Left lung (tissue), 14 donors: ENCODE measurements at places on chromosomes 4 and X.

- DNase-seq = no peak
Observed at GRCh38 chrX:131735127-131735526, 191.3 kb downstream of the OR13H1 start.

DNA sequence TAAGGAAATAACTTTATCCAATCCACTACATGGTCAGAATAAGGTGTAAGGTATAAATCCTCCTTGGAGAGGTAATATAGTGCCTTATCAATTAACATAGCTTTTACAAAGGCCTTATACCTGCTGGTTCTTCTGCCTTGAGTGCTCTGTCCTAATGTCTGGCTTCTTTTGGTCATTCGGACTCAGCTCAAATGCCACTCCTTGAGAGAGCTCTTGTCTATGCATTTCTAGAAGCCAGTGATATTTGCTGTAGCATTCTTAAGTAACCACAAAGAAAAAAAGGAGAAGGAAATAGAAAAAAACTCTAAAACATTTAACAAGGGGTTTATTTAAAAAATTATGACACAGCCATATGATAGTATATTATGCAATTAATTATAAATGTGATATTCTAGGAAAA, 444.8 kb upstream of the SLIT2 start:
- DNase-seq = no peak

DNA sequence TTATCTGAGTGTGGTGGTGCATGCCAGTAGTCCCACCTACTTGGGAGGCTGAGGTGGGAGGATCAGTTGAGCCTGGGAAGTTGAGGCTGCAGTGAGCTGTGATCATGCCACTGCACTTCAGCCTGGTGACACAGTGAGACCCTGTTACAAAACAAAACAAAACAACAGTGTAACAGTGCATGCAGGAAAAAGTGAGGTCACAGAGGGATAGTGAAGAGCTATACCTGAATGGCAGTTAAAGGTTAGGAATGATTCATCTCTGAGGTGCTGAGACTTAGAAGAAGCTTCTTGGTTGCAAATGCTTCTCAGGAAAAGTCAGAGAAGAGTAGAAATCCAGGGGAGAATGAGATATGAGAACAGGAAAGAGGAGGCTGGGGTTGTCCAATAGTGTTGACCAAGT, 178.7 kb downstream of the FRAS1 start:
- DNase-seq = no peak

DNA sequence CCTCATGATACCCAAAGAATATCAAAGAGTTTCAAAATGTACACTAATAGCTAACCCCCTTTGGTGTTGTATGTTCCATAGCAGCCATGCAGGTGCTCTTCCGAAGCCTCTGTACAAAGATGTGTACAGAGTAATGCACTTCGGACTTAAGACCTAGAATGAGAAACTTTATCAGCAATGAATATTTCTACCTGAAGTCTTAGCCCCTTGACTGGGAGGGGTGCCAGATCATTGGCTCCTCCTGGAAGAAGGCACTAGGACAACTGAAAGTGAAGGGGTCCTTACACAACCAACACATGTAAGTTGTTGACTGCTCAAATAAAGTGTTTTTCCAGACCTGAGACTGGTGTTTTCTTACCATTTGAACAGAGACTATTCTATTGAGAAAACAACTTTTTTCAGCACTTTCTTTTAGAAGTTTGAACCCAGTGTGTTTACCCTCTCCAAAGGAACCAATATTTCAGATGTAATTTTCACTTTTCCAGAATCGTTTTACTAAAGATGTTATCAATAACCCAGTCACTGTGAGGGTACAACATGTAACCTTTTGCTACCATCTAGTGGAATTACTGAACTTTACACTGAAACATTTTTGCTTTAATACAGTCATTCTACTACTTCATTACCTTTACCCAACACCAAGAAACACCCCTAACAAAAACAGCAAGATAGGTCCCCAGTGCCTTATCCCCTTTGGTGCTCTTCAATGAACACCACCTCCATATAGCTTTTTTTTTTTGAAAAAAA, 33.3 kb upstream of the PRDX4 start:
- DNase-seq = no peak

DNA sequence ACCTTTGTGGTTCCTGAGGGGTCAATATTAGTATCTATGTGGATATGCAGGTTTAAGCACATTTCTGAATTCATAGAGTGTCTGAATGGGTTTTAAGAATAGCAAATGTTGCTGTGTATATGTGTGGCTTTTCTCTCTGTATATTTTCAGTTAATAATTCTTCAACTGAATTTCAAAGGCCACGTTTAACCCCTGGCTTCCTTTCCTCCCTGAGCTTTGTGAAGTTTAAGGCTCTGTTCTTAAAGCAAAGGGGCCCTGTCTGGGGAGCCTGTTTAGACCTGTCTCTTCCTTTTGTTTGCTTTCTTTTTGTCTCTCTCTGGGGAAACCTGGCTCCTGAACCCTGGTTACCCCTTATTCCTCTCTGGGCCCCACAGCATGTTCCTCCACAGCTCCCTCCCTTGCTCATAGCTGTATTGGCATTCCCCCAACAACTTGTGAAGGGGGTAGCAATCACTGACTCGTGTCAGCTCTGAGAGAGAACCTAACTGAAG, 139.1 kb downstream of the COL4A6 start:
- no peak for DNase-seq

DNA sequence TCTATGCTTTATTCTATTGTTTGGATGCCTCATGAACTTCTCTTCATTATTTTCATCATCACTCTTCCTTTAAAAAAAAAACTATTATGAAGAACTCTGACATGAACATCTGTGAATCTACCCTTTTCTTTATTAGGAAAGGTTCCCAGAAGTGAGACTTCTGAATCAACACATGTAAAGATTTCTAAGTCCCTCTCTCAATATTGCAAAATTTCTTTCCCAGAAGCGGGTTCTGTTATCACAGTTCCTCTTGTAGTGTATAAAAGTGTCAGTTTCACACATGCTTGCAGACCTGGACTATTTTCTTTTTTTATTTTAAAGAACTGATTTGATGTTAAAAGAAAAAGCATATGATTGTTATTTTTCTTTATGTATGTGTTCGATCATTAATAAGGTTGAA, 330.8 kb upstream of the KLF3 start:
- DNase-seq = no peak

DNA sequence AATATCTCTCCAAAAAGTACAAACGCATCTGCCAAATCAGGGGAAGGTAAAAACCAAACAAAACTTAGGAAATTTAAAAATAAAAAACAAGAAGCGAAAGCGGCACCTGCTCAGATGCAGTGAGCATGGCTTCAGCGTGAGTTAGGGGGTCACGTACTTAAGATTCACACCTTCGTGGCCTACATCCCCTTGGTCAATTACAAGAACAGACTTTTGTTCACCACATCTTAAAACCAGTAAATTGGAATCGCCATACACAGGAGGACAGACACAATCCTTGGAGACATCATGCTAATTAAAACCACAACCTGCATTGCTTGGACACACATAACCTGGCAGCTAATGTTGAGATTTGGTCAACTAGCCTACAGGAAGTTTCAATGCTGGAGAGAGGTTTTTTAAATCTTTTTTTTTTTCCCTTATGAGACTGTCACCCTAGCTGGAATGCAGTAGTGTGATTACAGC, 12.5 kb upstream of the SEL1L3 start:
- DNase-seq = no peak

GRCh38 chr4:130563889-130564418, 1468.0 kb downstream of the C4orf33 start:
- no peak for DNase-seq

- no peak for DNase-seq
Observed at GRCh38 chrX:24410514-24411189, 50.2 kb downstream of the SUPT20HL1 start.

GRCh38 chrX:49064735-49065134, 5.9 kb downstream of the CCDC120 start:
- DNase-seq = no peak

DNA sequence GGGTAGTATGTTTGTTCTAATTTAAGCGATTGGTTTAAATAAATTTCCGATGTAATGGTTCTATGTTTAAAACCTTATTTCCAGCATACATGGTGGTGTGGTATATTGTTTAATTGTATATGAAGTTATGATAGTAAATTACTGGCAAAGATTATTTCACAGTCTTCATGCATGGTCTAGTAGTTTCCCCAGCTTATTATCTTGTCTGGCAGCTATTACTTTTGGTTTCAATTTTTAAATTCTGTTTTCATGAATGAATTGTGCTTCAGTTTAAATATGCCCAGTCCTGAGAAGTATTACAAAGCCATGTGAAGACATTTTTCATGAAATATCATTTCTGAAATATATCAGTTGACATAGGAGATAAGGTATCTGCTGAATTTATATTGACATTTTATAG, 6.3 kb downstream of the ALG13 start:
- DNase-seq = no peak

DNA sequence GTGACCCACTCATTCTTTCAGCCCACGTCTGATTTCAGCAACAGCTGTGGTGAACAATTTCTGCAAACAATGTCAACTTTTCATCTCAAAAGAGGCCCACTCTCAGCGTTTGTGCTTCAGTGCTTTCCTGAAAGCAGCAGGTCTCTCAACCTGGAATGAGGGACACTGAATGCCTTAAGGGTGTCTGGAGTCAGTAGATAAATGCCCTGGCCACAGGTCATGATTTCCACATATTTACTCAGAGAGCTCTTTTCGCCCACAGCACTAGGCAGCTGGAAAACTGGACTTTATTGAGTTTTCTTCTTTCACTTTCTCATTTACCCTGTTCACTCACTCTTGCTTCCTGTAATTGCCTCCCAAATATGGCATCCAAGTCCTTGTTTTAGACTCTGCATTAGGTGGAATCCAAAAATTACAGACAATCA, 52.8 kb downstream of the NPFFR2 start:
- DNase-seq = no peak

GRCh38 chrX:49037883-49038475, 5.2 kb downstream of the TFE3 start:
- no peak for DNase-seq

- no peak for DNase-seq
Observed at GRCh38 chrX:120726294-120726693, 96.4 kb upstream of the C1GALT1C1 start.

DNA sequence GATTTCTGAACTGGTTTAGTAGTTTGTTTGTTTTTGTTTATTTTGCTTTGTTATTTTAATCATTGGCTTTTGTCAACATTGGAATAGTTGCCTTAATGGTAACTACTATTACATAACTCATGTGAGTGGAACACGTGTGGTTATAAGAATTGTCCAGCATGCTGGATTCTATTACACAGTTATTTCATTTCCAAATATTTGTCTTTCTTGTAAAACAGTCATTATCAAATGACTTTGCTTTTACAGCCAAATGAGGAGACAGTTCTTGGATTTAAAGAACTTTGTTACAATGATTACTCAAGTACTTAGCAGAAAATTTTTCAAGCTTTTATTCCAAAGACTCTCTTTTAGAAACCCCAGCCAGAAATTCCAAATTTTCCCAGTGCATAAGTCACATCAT, 516.1 kb upstream of the MAGEB2 start:
- peak; percentile 18 for DNase-seq

- DNase-seq = no peak
Observed at GRCh38 chrX:65702956-65703355, 35.5 kb downstream of the MSN start.

- DNase-seq = no peak
Observed at GRCh38 chr4:88646528-88647280, 50.9 kb downstream of the NAP1L5 start.

DNA sequence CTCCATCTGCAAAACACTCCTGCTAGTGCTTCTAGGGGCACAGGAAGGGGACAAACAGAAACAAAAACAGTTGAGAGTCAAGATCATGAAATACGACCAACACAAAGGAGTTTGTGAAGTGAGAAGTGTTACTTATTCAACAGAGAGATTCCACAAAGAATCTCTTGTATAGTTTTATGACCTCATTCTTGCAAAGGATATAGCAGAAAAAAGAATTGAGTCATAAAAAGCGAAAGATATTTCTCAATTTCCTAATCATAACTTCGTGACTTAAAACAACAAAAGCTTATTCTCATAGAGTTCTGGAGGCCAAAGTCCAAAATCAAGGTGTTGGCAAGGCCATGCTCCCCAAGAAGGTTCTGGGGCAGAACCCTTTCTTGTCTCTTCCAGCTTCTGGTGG, 40.7 kb downstream of the TIGD4 start:
- DNase-seq = no peak

GRCh38 chr4:12138488-12138887, 709.8 kb upstream of the HS3ST1 start:
- no peak for DNase-seq

DNA sequence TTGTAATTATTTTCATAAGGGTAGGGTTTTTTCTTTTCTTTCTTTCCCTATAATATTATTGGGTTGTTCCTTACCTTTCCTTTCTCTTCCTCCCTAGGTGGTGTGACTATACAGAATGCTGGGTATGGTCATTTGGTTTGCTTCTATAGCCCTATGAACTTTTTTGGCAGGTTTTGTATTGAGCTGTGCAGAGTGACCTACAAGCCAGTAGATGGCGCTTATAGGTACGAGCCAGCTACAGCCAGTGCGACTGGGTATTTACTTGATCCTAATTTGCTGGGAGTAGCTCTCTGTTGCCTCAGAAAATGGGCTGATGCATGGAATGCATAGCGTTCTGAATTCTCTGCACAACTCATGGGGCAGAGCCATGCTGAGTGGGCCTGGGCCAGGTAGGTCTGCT, 423.3 kb downstream of the MAGEE1 start:
- no peak for DNase-seq

DNA sequence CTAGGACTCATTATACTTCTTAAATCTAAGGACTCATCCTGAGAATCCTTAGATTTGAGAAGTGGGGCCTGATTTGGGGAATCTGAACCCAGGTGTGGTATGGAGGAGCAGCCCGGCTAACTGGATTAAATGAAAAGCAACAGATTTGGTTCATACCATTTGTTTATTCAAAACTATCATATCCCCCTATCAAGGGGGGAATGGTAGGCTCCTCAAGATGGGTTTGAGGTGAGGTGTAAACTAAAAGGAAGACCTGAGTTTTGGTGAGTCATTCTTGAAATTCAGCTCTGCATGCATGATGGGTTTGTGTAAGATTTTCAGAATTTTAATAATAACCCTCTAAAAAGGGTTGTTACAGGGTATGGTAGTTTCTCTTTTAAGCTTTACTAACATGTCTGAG, 53.4 kb downstream of the CASP6 start:
- DNase-seq = no peak

GRCh38 chrX:123184866-123185276, 793 bp downstream of the GRIA3 start:
- no peak for DNase-seq

DNA sequence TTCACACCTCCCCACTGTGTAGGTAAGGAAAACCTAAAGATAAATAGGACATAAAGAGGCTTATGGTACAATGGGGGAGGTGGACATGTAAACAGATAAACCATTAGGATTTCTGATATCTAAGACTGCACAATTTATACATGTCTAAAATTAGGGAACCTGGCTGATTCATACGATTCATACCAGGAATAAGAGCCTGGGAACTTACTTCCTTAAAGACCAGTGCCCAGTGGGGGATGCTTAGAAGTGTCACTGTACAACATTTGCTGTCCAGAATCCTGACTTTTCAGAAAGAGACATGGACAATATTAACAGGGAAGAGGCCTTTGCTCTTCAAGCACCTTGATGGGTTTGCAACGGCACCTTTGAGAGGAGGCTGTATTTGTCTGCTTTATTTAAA, 116.8 kb upstream of the KIT start:
- DNase-seq = no peak

- DNase-seq = no peak
Observed at GRCh38 chr4:131052646-131053045, 1956.7 kb downstream of the C4orf33 start.
